ENCODE measurements at places on chromosomes 6 and 20.

DNA sequence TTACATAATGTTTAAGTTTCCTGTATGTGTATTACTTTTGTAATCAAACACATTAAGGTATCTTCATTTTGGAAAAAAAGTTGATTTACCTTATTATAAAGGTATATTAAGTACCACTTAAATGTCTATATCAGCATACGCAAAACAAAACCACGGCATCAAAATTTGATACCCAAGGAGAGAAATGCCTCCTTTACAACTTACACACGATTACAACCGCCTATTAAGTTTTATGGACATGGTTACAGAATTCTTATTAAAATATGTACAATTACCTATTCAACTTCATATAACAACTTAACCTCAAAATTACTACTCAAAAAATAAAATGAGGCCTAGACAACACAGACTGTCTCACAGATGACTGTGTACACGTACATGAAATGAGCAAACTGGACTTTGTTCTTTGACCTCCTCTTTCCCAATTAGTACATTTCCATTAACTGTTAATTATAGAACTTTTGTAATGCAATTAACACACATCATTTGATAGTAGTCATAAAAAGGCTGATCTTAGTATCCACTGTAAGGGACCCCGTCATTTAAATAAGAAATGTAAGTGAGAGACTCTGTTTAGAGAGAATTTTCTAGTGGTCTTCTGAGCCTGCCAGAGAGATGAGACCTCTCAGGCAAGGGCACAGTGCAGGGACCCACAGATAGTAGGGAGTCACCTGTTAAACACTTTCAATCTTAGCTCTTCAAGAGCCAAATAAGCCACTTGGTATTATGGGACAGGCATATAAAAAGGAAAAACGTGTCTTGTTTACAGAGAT is 2.5 kb downstream of the DIDO1 start:
- DNase-seq: no peak

DNA sequence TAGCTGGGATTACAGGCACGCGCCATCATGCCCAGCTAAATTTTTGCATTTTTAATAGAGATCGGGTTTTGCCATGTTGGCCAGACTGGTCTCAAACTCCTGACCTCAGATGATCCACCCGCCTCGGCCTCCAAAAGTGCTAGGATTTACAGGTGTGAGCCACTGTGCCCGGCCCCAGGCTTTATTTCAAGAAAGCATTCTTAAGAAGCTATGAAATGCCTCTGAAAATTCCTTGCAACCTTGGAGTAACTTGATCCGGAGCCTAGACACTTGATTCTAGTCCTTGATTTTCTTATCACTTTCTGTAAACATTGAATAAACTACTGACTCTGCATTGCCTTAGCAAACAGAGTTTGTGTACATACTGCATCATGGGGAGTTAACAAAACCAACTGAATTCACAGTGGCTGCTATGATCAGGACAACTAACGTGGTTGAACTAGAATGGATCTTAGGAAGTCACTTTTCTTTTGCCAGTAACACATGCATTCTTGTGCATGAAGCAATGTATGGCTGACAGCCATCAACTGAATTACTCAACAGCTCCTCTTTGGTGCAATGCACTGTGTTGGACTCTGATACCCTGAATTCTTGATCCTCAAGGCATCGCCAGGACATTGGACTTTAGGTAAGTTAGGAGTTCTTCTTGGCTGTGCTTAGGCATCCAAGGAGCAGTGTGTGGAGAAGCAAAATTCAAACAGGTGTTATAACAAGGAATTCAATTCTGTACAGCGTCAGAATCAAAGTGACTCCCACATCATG is 102.8 kb upstream of the TMEM170B start:
- DNase-seq: no peak

GRCh38 chr6:98828211-98828788 is 6.1 kb upstream of the POU3F2 start:
- no peak for DNase-seq

GRCh38 chr20:641516-641875 is 11.5 kb downstream of the SRXN1 start:
- DNase-seq: no peak

DNA sequence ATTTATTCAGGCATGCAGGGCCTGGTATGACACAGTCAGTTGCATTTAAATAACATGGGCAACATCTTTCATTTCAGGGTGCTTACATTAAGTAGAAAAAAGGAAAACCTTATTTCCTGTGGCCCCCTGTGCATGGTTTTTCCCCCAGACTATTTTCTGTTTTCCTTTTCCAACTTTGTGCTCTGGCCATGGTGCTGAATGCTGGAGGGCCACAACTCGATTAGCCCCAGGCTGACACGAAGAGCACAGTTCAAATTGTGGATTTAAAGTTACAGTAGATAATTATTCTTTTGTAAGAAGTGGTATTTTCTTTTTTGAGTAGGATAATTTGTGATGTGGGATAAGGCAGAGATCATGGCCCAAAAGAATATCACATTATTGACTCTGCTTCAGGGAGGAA is 332.0 kb downstream of the HAO1 start:
- DNase-seq: no peak

GRCh38 chr6:1592852-1593251 is 16.9 kb upstream of the FOXC1 start:
- no peak for DNase-seq

DNA sequence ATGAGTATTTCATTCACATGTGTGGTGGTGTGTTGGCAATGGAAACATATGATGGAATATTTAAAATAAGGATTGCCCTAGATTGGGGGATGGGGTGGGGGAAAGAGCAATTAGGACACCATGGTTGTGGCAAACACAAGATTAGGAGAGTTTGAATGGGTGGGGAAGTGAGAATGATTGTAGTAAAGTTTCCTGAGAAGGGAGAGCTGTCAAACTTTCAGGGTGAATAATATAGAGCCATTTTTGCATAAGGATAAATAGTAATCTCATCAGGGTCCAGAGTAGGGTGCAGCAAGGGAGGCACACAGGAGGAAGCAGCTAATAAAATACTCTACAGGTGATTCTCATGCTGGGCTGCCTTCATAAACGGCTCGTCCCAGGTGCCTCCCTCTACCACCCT is 294.9 kb upstream of the MARCKS start:
- DNase-seq: no peak

GRCh38 chr6:159132664-159133063 is 36.5 kb upstream of the FNDC1 start:
- DNase-seq: no peak

- no peak for DNase-seq
Measured at GRCh38 chr20:45212836-45213235, 6.0 kb downstream of the SEMG1 start.

GRCh38 chr6:155107432-155108069 is 112.4 kb downstream of the TIAM2 start:
- DNase-seq: no peak

- DNase-seq: no peak
Measured at GRCh38 chr20:52425701-52426100, 234.1 kb upstream of the ZFP64 start.

- DNase-seq: no peak
Measured at GRCh38 chr6:156840136-156840535, 63.0 kb downstream of the ARID1B start.

- no peak for DNase-seq
Measured at GRCh38 chr6:137893726-137894125, 26.7 kb downstream of the TNFAIP3 start.

- no peak for DNase-seq
Measured at GRCh38 chr20:50037123-50037522, 54.3 kb downstream of the SNAI1 start.

DNA sequence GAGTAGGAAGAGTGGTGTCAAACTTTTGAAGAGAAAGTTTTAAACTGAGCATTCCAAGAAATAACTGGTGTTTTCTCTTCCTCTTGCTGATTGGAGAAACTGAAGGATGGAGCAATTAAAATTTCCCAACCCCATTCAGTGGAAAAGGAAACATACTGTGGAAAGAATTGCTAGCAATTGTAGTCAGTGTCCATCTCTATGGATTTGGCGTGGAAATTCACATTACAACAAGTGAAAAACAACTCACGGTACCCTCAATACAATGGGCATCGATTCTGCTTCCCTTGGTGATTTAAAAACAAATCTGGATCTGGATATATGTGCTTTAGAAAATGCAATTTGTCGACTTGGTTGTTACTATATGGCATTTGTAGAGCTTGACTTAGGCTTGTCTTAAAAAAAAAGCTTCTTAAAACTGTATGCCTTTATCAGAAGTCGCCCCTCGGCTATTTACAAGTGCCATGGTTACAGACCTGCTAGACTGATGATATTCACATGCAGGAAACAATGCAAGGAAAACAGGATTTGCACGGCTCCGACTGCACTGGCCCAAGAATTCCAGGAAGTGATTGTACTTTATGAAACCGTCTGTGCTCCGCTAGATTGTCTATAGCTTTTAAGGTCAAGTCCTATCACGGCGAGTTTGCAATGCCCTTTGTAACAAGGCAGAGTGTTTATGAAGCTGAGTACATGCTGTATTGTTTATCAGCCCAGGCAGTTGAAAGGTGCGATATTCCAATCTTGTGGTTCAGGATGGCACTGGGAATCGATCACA is 131.7 kb upstream of the PHACTR1 start:
- no peak for DNase-seq

DNA sequence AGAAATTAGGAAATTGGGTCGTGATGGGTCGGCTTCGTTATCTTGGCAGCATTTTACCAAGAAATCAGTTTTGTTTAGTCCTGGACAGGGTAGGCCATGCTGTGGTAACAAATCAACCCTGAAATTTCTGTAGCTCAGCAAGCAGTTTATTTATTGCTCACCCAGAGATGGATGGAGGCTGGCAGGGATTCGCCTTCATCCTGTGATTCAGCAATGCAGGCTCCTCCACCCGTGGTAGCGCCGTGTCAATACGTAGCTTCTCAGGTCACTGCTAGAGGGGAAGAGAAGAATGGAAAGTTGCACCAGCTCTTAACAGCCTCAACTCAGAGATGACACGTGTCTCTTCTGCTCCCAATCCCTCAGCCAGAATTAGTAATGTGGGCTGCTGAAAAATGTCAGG is 157.0 kb upstream of the SGK1 start:
- no peak for DNase-seq

DNA sequence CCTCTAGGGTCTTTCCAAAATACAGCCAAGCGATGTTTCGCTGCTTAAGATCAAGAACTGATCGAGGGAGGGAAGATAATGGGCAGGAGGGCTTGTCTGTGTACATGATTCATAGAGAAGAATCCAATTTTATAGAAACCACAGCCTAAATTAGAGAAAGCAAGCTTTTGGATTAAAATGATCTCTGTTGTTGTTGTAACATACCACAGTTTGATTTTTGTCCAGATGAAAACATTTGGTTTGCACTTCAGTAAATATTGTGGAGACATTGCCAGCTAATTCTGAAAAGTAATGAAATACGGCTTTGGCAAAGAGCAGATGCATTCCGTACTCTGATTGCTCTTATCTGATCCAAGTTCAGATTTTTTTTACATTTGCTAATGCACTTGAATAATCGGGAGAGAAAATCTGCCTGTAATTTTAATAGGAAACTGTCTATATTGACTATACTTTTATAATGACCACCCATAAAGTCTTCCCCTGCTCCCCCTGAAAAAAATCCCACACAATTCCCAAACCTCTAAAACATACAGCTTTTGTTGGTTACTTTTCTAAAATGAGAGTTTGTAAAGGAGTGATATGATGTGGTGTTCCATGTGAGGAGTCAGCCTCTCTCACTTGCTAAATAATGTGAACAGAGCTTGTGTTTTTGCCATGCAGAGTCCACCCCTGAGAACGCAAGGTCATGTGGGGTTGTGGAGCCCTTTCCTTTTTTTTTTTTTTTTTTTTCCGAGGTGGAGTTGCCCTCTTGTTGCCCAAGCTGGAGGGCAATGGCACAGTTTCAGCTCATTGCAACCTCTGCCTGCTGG is 199.9 kb downstream of the DTNBP1 start:
- DNase-seq: no peak

GRCh38 chr6:3290149-3290930 is 31.6 kb downstream of the PSMG4 start:
- DNase-seq: no peak
